ENCODE measurements at places on chromosomes 13 and 19.

DNA sequence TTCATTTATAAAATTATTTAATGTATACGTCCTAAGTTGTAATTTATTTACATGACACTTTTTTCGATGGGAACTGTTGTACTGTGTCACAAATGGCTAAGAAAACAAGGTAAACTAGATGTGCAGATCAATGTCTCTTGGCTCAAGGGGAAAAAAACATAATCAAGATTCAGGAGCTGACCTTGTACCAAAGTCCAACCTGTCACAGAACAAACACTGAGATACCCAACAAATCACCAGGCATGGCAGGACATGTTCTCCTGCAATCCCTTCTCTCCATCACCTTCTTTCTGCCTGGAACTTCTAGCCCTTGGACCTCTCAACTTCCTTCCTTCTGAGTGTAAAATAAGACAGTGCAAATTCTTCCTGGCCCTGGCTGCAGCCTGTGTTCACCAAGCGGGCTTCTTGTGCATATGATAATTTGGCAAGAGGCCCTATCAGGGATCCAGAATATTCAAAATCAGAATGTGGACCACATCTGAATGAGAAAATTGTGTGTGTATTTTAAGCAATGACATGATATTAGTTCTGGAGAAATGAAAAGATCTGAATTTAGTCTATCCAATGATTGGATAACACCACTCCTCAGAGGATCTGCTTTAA, 445.9 kb downstream of the ZNF536 start:
- no peak for DNase-seq

DNA sequence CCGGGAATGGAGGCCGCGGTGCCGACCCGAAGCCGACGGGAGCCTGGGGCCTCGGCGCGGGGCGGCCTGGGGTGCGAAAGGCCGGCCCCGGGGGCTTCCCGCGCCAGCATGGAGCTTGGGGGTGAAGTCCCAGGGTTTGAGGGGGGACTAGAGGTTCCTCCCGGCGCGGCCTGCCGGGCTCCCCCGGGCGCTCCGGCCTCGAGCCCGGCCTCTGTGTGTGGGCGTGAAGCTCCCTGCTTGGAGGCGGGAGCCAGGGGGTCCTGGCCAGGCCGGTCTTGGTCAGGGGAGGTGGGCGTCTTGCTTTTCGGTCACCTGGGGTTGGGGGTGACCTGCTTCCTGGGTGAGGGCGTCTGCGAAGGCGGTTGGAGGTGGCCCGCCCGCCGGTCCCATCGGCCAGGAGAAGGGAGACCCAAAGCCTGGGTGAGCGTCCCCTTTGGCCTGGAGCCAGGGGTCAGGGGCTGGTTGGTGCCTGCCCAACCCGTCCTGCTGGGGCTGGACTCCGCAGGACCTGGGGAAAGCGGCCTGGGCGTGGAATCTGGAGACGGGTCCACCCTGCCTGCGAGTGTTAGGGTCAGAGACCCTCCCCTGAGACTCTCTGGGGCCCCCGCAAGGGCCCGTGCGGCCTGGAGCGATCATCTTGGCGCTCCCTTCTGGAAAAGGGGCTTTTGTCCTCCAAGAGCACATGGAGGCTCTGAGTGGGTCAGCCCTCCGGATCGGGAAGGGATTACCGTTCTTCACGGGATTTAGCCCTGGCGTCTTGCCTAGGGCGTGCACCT, 535 bp downstream of the BSG start:
- DNase-seq, result no peak

- DNase-seq, result no peak
Observed at GRCh38 chr13:50033725-50034124, 18.5 kb downstream of the KCNRG start.

- no peak for DNase-seq
Observed at GRCh38 chr13:98482476-98483444, 94.1 kb downstream of the STK24 start.

GRCh38 chr13:35387682-35388250, 88.7 kb downstream of the MAB21L1 start:
- DNase-seq, result no peak

DNA sequence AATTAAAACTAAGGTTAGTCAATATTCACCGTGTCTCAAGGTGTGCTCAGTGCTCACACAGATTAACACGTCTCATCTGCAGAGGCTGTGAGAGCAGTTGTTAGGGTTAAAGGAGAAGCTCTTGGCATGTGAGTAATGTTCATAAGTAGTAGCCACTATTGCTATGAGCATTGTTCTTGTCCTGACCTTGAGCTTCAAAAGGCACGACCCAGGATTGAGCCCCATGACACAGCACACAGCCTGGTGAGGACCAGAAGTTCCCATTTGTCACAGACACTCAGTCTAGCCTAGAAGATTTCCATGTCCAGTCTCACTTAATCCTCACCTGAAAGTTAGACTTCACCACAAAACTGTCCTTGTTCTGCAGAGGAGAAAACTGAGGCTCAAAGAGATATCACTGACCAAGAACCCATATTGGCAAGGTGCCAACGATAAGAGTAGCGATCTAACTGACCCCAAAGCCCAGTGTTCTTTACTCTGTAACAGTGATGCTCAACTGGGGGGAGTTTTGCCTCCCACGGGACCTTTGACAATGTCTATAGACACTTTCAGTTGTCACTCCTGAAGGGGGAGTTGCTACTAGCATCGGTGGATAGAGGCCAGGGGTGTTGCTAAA, 26.0 kb downstream of the FPR3 start:
- no peak for DNase-seq

GRCh38 chr13:32917504-32917903, 98.7 kb upstream of the KL start:
- DNase-seq, result no peak

DNA sequence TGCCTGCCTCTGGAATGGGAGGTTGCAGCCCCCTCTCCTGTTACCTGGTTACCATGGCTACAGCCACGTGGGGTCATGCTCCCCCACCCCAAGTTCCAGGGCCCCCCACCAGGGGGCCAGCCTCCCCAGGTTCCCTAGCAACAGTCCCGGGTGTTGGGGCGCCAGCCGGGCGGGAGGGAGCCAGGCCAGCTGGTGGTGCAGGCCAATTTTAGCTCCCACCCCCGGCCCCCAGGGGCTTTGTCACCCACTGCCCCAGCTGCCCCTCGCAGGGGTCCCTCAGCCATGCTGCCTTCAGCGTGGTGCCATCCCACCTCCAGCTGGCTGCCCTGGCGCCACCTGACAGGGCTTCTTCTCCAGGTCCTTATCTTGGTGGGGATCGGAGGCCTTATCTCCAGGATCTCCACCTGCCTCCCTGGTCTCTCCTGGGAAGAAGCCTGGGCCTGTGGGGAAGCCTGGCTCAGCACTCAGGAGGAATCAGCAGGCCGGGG, 3.0 kb downstream of the MARK4 start:
- DNase-seq, result no peak

DNA sequence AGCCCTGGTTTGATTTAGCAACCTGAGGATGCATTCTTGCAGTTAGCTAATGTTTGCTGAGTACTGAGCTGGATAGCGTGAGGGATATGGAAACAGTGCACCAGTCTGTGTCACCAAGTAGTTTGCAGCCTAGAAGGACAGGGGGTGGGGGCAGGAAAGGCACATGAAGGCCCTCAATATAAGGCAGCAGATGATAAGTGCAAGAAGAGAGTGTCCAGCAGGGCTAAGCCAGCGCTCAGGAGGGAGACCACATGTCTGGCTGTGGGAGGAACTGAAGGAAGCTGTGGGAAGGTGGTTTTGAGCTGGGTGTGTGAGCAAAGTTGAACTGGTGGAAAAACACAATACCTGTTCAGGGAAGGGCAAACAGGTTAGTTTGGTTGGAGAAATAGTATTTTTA, 1.7 kb downstream of the CXCL17 start:
- DNase-seq, result no peak

DNA sequence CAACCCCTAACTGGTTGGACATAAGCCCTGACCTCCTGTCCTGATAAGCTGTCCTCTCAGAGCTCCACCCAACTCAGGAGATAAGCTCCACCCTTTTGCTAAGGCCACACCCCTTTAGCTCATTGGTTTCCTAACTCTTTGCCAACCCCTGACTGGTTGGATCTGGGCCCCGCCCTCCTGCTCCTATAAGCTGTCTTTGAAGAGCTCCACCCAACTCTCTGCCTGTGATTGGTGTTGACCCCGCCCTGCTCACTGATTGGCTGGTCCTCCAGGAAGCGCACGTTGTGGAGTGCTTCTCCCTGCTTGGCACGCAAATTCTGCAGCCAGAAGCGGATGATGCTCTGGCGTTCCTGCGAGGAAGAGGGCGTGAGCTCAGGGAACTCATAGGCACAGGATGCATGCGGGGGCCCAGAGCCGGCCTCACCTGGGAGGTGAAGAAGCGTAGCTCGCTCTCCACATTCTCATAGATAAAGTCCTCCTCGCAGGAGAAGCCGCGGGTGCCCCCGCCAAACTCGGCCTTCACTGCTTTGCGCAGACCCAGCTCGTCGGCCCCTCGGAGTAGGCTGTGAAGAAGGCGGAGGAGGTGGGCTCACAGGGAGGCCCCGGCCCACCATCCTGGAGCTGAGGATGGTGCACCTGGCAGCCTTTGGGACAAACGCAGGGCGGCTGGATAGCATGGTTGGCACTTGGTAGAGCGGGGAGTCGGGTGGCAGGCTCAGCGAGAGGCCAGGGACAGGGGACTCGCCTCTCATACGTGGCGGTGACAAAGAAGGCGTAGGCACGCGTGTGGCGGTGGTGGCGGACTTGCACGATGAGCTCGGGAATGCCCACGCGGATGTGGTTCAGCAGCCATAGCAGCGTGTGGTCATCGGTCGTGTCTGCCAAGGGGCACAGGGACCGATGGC, 1.7 kb downstream of the ANO8 start:
- no peak for DNase-seq

DNA sequence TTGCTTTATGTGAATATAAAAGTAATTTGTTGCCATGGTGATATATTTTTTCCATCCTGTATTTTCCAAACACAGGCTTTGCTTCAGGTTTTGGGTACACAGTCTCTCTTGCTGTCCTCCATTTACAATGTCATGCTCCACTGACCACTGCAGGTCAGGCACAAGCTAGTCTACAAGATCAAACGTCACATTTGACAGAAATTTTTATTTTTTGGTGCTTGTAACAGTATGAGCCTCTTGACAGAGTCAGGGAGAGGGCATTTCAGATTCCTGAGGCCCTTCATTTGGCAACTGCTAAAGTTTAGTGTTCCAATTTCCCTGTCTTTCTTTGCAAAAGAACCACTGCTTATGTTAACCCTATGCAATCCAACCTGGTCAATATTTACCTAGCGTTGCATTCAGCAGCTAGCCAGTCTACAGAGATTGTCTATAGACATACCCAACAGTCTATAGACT, 175.0 kb downstream of the RFC3 start:
- DNase-seq, result no peak

GRCh38 chr13:106500445-106500844, 35.0 kb downstream of the EFNB2 start:
- no peak for DNase-seq

DNA sequence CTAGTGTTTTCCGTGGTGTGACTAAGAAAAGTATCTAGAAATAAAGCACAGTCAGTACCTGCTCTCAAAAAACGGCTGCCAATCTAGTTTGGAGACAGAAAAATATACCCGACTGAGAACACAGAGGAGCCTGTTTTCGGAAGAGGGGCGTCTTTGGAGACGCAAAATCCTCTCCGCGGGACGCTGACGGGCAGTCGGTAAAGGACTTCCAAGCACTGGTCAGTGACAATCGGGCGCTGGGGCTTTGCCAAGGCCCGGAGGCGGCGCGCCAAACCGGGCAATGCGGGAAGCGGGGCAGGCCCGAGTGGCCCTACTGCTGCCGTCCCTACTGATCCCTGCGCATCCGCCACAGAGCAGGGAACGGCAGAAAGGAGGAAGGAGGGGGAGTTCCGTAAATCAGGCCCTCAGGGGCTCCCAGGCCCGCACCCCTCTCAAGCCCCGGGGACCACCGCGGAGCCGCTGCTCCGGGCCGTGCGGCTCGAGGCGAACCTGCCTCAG, 588 bp upstream of the DPY19L3 start:
- DNase-seq, result no peak

- no peak for DNase-seq
Observed at GRCh38 chr13:36453516-36453915, 21.2 kb downstream of the CCNA1 start.

DNA sequence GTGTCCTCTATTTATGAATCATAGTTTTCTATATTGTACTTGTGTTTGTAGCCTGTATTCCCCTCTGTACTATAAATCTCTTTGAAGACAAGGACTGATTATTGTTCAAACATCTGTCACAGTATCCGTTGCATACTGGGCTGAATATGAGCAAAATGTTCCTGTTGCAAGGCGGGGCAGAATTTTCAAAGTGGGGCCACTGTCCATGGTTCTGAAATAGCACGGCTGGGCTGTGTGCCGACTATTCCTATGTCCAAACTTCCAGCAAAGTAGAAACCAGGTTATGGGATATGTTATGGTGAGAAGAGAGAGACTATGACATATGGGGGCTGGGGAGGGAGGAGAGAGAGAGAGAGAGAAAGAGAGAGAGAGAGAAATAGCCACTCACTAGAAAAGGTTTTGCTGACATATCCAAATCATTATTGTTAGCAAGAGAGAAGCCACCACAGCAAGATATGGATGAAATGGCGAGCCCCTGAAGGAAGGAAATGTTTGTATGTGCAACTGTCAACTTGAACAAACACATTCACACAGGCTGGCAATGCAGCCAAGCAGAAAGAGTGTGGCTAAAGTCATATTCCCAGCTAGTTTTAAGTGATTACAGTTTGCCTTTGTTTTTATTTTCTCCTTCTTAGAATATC, 107.0 kb upstream of the GPR12 start:
- no peak for DNase-seq

DNA sequence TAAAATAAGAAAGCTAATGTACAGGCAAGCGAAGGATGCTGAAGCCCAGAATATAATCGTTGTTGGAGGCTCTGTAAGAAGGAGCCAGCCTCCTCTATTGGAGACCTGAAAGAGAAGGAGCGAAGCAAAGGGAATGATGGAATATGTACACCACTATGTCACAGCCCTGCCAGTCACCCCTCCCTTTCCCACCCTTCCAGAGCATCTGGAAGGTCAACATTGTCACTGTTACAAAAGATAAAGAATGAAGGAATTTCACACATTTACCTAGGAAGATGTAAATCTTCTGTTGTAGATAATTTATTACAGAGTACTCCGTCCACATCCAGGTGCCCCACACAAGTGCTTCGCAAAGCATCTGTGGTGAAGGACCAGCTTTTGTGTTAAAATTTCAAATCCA, 39.7 kb upstream of the SACS start:
- no peak for DNase-seq

GRCh38 chr13:29865934-29866333, 15.5 kb upstream of the UBL3 start:
- DNase-seq, result no peak

- DNase-seq, result no peak
Observed at GRCh38 chr13:67004511-67004910, 225.6 kb downstream of the PCDH9 start.

DNA sequence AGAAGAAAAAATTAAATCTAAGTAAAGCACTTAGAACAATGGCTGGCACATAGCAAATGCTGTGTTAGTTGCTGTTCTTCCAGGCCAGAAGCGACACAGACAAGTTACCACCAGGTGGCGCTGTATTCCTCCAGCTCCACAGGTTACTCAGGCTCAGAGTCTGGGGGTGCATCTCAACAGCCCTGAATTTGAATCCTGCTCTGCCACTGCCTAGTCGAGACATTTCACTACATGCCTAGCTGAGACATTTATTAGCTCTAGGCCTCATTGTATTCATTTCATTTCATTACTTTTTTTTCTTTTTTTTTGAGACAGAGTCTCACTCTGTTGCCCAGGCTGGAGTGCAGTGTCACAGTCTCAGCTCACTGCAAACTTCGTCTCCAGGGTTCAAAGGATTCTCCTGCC, 16.4 kb upstream of the CYP2B6 start:
- DNase-seq, result peak; percentile 76

GRCh38 chr19:55068950-55069864, 6.3 kb upstream of the RDH13 start:
- no peak for DNase-seq
